ENCODE measurements at places on chromosomes 5 and 9. TPM values are rescaled to one million over a fixed set of nuclear protein-coding genes. Genes with fewer than 3 reads are reported as not detected.

The PDCD1LG2 gene
- total RNA-seq, result 1.1 TPM

- DNase-seq, result no peak
Measured at GRCh38 chr5:150499437-150499956, 8.4 kb upstream of the NDST1 start.

- no peak for DNase-seq
Measured at GRCh38 chr5:36285837-36286615, 15.7 kb downstream of the RANBP3L start.

DNA sequence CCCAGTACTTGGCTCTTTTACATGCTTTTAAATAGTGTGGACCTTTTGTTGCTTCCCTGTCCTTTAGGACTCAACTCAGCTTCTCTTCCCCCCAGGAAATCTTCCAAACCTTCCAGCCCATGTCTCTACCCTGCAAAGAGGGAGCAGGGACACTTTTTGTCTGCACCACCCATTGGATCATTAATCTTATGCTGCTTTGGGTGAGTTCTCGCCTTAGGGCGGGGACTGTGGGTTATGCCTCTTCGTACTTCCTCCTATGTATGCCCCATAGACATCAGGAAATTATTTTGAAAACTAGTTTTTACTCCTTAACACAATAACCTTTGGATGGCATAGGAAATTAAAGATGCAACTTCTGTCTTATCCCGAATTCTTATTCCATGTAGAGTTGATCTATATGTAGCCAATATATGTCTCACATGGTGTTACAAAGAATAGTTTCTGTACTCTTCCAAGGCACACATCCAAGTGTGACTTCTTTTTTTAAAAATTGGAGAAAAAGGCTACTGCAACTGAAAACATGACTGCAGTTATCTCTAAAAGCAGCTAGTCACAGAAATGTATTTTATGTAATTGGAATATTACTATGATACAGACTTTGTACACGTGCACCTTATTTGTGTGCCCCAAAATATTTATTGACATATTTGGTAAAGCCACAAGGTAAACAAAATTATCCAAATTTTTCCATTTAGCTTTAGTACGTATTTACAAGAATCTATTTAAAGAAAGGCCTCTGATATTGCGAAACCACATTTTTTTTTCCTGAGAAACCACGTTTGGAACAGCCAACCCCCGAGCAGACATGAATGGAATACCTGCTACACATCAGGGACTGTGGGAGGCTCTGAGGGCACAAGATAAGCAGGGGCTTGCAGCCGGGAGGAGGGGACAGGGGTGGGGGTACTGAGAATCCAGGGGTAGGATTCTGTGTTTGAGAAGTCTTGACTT lies 133.6 kb downstream of the WDR41 start:
- DNase-seq, result no peak

GRCh38 chr5:145056800-145057199 lies 778.3 kb downstream of the PRELID2 start:
- DNase-seq, result no peak

The CCL21 gene
- total RNA-seq, result 1.3 TPM

DNA sequence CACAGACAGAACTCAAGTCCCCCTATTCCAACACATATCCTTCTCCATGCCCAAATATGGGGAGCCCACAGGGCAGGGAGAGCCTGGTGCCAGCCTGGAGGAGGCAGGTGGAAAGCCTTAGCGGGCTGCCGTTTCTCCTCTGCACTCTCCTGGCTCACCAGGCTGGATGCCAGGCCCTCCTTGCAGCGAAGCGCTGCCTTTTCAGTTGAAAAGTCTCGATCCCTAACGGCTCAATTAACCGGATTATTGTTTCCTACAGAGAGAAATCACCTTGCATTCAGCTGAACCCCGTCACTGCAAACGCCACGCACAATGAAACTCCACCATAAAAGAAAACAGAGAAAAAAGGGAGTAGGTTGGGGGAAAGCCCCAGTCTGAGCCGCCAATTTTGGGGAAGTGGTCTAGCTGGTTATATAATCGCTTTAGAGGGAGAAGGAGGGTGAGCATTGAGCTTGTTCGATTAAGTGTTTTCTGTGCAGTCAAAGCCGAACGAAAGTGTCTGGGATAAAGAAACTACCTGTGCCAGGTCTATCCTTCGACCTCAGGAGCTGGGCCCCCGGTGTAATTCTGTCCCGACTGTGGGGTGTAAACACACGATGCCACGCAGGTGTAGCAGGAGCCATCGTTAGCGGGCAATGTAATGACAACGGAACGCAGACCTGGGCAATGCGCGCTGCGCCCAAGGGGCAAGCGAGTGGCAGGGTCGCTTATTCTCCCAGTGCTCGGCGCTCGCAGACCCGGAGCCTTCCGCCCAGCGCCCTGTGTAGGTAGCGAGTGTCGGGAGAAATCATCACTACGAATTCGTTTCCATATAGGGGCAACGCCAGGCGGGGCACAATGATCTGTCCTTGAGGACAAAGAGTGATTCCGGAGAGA lies 3.8 kb downstream of the BARHL1 start:
- DNase-seq, result no peak

- DNase-seq, result peak; percentile 34
Measured at GRCh38 chr5:149561848-149562247, 10.6 kb upstream of the CSNK1A1 start.

- no peak for DNase-seq
Measured at GRCh38 chr5:153891394-153891793, 147.3 kb downstream of the FAM114A2 start.

The DBH gene
- not detected for total RNA-seq

GRCh38 chr5:112757468-112758208 lies 20.0 kb downstream of the APC start:
- DNase-seq, result no peak

DNA sequence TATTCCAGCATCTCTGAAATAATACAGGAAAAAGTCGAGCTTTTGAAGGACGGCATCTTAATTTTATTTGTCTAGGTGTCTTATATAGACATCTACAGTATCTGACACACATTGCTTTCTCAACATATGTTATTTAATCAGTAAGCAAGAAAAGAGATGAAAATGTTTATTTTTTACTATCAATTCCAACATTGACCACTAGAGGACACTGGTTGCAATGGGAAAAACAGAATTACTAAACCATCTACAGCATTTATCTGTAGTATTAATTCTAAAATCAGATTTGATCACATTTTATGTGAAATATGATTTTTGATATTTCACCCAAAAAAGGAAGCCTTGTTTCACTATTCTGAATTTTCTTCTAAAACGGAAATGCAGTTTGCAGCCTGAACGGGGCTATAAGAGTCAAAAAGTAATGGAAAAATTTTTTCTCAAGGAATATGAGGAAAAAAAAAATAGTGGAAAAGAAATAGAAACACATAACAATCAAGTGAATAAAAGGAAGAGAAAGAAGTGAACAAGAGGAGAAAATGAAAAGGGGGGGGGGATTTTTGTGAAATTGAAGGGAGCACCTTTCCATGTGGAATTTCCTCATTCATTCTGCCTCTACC lies 98.6 kb downstream of the OSTF1 start:
- DNase-seq, result no peak

The CDX1 gene
- total RNA-seq, result 0.32 TPM

GRCh38 chr9:132094314-132094791 lies 14.7 kb upstream of the MED27 start:
- DNase-seq, result no peak

Data from heart right ventricle (tissue), 16 donors.